ENCODE measurements at places on chromosomes 2 and 18.

DNA sequence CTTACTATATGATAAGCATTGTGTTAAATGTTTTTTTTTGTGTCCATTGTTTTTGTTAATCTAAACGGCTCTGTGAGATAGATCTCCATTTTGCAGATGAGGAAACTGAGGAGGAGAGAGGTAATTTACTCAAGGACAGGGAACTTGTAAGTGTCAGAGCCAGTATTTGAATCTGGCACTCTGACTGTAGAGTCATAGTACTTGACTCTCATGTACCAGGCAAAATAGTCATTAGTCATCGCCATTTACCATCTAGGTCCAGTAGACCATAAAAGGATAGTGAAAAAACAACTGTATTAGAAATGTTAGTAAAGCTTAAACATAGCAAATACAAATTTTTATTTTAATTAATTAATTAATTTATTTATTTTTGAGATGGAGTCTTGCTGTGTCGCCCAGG is 4.8 kb downstream of the PSMD14 start:
- DNase-seq, result no peak

- DNase-seq, result no peak
Measured at GRCh38 chr2:233346930-233347329, 7.4 kb upstream of the DGKD start.

GRCh38 chr2:54456612-54457322 is 640 bp downstream of the SPTBN1 start:
- DNase-seq, result no peak

DNA sequence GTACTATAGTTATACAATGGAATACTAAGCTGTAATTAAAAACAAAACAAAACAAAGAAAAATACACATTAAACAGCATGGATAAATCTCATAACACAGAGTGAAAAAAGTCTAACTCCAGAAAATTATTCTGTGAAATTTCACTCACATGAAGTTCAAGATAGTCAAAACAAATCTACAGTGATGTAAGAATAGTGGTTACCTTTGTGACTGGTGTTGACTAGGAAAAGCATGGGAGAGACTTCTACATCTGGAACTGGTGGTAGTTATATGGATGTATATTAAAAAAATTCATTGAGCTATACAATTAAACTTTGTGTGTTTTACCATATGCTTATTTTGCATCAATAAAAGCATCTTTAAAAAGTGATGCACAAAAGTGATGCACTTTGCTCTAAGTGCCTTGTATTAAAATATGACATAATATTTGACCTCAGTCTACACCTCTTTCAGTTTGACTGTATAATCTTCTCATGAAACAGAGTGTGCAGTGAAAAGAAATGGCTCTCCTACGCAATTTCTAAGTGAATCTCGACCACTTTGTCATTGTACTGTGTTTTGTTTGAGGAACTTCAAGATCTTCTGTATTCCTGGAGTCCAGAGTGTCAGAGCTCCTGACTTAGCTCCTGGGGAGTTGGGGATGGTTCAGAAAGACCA is 28.0 kb downstream of the STAT4 start:
- DNase-seq, result no peak

DNA sequence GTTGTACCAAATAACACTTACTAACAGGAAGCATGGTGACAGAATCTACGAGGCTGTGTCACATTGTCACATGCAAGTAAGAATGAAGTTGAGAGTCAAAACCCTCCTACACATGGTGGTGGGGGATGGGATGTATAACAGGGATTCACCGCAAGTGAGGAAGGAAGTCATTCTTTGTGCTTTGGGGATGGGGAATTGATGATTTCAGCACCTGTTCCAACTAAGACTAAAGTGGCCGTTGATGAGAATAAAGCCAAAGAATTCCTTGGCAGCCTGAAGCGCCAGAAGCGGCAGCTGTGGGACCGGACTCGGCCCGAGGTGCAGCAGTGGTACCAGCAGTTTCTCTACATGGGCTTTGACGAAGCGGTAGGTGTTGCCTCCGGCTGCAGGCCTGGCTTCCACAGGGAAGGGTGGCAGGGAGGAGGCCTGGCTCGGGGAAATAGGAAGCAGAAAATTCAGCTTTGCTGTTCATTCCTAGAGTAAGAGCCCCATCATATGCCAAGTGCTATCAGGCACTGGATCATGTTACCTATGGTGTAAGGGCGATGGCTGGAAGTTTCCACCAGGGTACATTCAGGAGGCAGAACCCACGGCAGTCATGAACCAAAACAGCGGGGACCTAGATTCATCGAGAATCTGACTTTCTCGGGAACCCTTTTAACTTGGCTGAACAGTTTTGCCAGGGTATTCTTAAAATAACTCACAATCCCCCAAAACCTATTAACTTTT is 120.3 kb downstream of the UXS1 start:
- DNase-seq, result no peak

GRCh38 chr2:75560768-75561565 is at the start of gene EVA1A:
TSS of gene EVA1A (minus strand) at chr2:75560939. CDS start at chr2:75518140, 42,799 bp downstream.
- no peak for DNase-seq

- DNase-seq, result peak; percentile 61
Measured at GRCh38 chr2:197378494-197379307, 56.1 kb downstream of the SF3B1 start.

DNA sequence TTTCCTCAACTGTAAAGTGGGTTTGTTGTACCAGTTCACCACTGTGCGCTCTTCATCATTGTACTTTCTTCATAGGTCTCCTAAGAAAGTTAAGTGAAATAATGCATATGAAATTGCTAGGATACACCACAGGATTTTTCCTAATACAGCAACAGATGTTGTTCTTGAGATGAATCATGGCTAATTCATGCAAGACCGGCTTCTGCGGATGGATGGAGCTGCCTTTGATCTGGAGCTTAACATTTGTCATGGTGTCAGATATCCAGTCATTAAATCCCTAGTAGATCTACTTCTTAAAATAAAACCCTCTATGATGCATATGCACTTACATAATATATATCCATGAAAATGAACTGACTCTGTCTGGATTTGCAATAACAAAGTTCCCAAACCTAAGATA is 114.1 kb downstream of the COL6A3 start:
- DNase-seq, result no peak

- DNase-seq, result no peak
Measured at GRCh38 chr2:233707940-233708644, 4.6 kb upstream of the UGT1A5 start.

Data from central memory CD4-positive, alpha-beta T cell (primary cell).